ENCODE measurements at places on chromosomes 12 and 14.

DNA sequence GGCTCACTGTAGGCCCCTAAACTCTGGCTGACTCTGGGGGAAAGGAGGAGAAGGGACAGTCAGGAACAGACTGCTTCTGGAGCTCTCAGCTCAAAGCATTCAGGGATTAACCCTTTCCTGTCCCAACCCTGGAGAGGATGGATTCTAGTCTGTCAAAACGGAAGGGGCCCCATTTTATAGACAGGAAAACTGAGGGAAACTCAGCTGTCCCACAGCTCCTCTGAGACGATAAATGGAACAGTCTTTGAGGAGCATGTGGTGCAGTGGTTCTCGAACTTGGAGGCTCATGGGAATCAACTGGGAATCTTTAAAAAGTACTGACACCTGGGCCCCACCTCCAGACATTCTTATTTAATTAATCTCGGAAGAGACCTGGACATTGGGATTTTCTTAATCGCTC is 23.7 kb downstream of the SRRM4 start:
- no peak for DNase-seq

GRCh38 chr14:87878959-87879358 is 114.0 kb downstream of the GALC start:
- no peak for DNase-seq

DNA sequence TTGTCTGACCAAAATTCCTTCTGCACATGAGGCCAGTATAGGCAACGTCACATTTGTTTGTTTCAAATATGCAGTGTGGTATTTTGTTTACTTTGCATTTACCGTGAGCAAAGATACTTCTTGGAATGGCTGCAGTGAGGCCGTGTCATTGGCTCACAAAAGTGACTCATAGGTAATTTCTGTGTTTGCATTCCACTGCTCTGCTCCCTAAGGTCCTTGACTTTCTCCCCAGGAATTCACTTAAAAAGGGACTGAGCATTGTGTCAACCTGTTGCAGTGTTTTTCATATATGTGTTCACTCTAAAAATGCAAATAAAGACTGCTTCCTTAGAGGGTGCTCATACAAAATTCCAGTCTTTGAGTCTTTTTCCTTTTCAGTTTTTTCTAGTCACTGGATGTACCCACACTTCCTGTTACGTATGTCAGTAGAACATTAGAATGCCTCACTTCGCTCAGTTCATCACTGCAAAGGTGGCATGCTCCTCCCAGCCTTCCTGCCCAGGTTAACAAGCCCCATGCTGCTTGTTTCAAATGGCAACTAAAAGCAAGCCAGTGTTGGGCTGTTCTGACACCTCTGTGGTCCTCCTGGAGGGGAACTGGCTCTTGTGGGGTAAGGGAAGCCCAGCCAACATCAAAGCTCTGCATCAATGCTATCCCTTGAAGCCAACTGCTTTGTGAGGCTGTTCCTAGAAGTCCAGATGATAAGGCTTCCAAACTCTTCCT is 9.1 kb downstream of the C12orf76 start:
- DNase-seq = peak; percentile 86

- DNase-seq = no peak
Observed at GRCh38 chr12:5332551-5332950, 99.4 kb upstream of the NTF3 start.

DNA sequence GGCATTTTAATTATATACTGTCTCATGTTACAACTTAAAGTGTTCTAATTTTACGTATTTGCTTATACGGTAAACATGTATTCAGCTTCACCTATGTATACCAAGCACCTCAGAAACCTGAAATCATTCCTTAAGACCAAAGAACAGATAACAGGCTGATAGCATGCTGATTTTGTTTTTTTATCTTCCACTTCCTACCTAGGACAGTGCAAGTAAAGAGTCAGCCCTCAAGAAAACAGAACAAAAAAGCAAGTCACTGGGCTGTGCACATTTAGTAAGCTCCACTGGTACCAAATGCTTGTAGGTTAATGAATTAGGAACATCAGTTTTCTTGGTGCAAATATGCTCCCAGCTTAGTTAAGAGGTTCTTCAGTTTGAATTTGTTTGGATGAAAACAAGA is 611.3 kb downstream of the VRK1 start:
- DNase-seq = no peak

DNA sequence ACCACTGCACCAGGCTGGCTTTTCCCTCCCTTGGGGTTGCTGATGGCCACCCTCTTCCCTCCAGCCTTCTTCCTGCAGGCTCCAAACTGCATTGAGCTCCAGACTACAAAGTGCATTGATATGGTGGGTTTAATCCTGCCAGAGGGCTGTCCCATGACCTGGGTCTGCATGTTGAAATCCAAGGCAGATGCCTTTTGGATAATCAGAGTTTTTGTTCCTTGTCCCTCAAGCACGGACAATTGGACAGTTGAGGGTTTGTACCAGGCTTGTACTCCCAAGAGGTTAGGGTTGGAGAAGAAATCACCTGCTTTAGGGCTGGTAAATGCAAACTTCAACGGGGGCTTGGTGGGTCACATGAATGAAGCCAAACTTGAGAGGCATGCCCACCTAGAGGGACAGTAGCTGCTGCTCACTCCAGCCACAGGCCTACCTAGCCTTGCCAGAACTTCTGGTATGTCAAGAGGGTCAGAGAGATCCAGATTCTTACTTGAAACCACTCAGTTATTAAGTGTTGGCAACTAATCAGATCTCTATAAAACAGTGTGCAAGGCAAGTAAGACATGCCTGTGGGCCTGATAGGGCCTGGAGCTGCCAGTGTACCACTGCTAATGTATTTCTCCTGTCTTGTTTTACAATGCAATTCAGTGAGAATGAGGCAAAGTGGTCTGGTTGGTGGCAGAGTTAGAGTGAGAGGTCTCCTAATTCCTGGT is 21.7 kb upstream of the KRT83 start:
- no peak for DNase-seq

GRCh38 chr14:48826058-48826457 is 760.1 kb downstream of the RPS29 start:
- DNase-seq = no peak

DNA sequence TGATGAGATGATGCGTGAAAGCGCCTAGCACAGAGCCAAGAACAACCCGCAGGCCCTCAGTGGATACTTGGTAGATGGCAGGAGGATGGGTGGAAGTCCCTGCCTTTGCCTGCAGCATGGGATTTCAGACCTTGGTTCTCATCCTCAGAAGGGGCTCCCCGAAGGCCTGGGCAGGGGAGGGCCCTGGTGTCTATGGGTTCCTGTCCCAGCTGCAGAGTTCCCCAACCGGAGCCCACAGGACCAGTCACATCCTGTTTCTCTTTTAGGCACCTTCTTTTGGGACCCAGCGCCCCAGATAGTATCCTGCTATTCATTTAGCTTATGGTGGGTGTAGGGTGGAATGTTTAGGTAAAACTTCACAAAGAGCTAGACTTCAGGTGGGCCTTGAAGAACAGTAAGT is 55.5 kb downstream of the CALM1 start:
- DNase-seq = no peak

- DNase-seq = no peak
Observed at GRCh38 chr12:43222796-43223195, 329.2 kb downstream of the ADAMTS20 start.

DNA sequence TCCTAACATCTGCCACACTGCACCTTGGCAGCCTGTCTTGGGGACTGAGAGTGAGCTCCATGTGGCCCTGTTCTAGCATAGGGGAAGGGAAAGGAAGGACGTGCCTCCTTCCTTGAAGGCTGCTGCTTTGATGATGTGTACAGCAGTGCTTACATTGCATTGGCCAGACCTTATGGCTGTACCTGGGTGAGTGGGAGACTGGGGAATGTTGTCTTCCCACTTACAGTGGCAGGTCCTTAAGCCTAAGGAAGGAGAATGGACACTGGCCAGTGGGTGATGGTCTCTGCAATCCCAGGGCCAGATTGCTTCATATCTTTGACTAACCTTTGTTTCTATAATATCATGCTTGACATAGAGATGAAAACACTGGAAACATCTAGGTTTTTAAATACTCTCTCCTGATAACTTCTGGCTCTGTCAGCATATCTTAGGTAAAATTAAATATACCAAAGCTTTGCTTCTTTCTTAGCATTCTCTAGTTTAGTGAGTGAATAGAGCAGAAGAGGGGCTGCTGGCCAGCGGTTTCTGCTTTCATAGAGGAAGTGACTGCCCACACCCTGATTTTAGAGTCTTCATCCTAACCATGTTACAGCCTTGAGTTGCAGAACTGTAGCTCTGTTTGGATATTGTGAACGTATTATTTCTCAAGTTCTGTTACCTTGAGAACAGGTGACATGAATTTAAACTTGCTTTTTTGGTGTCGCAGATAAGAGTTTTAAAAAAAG is 27.2 kb downstream of the KLC1 start:
- DNase-seq = no peak
